ENCODE measurements at places on chromosomes 3 and 15. TPM values are rescaled to one million over a fixed set of nuclear protein-coding genes. Genes with fewer than 3 reads are reported as not detected.

MUC20 gene
- not detected for total RNA-seq

WDR72 gene
- 0.17 TPM for total RNA-seq

NR2E3 gene
- total RNA-seq, result not detected

SERINC4 gene
- 0.11 TPM for total RNA-seq

DLEC1 gene
- not detected for total RNA-seq

HESX1 gene
- total RNA-seq, result not detected

ENTPD3 gene
- total RNA-seq, result not detected

ZFAND6 gene
- total RNA-seq, result 102 TPM

NCBP2 gene
- 74.7 TPM for total RNA-seq

SEMA3F gene
- total RNA-seq, result 1.4 TPM

MUC4 gene
- not detected for total RNA-seq

PPP2R3A gene
- 10.2 TPM for total RNA-seq

MRPL46 gene
- 21.2 TPM for total RNA-seq

CHDH gene
- total RNA-seq, result 6.2 TPM

ANKRD34C gene
- total RNA-seq, result not detected

CCR3 gene
- not detected for total RNA-seq

ANKRD63 gene
- 0.63 TPM for total RNA-seq

HHLA2 gene
- total RNA-seq, result not detected

CASR gene
- not detected for total RNA-seq

TMEM266 gene
- not detected for total RNA-seq

SMCO1 gene
- total RNA-seq, result not detected

UBA3 gene
- 59.1 TPM for total RNA-seq

ADAM10 gene
- 69.8 TPM for total RNA-seq

ECE2 gene
- total RNA-seq, result not detected

TM4SF4 gene
- not detected for total RNA-seq

AMIGO3 gene
- total RNA-seq, result 1.6 TPM

STRIT1 gene
- not detected for total RNA-seq

CCDC71 gene
- total RNA-seq, result 18.6 TPM

ADAMTSL3 gene
- total RNA-seq, result 0.34 TPM

CEMIP gene
- 2.7 TPM for total RNA-seq

KPNA1 gene
- 32.1 TPM for total RNA-seq

CELSR3 gene
- total RNA-seq, result 2.4 TPM

TRANK1 gene
- 13.4 TPM for total RNA-seq

SCN11A gene
- total RNA-seq, result not detected

FHIT gene
- total RNA-seq, result not detected

OR5K2 gene
- total RNA-seq, result not detected

CCDC39 gene
- total RNA-seq, result not detected

GHRL gene
- total RNA-seq, result not detected

EHHADH gene
- total RNA-seq, result 7.4 TPM

FEZF2 gene
- total RNA-seq, result not detected

All from Daoy (cell line).